ENCODE measurements at places on chromosomes 1 and 21.

DNA sequence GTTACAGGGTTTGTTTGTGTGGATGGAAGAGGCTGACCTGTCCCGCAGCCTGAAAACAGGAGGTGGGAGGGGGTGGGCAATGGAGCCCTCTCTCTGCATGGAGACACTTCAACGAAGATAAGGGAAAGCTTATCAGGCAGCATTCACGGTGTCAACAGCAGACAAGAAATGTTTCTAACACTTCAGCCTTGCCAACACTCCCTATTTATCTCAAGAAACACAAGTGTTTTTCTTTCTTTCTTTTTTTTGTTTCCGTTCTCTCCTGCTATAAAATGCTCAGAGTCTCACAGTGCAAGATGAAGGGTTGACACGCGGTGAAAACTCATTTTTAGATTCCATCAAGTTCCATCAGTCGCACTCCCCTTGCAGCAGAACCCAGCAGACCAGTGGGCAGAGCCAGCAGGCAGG lies 594.4 kb downstream of the MATN1 start:
- DNase-seq = no peak

DNA sequence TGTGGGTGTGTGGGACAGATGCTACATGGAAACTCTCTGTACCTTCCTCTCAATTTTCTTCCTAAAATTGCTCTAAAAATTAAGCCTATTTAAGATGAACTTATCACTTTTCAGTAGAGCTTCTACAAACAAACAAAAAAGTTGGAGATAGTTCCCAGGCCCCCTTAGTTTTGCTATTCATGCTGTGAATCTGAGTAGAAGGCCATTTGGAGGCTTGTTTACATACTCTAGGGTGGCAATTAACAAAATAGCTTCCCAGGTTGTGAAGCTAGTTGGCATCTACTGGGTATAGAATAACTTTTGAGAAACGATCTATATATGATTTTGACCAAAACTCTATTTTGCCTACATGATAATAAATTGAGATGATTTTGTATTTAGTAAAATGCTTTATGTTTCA lies 541.4 kb upstream of the B3GALT2 start:
- DNase-seq = no peak

DNA sequence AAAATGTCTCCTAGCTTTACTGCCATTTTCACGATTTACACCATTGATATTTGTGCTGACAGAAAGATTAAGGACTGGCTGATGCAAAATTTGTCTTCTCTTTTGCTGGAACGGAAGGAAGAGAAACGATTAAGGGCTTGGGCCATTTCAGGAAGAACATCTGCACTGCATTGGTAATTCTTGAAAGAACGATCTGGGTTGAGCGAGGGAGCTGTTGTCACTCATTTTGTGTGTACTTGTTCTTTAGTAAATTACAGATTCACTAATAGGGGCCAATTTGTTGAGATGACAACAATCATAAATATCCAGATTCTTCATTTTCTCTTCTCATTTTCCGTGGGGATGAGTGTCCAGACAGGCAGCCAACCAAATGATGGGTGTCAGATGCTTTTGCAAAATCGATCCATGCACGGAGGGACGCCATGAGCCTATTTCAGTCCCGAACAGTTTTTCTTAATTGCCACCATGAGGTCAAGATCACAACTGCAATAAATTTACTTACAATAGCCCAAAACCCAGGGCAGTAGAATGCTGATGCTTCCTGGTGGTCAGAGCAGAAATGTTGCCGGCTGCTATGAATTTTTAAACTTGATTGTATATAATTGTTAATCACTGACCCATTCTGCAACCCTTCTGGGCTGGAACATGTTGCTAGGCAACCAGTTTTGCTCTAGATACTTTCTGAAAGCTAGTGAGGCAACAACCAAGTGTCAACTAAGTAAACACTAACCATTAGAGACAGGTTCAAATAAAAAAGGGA lies 132.4 kb upstream of the TIAM1 start:
- no peak for DNase-seq

DNA sequence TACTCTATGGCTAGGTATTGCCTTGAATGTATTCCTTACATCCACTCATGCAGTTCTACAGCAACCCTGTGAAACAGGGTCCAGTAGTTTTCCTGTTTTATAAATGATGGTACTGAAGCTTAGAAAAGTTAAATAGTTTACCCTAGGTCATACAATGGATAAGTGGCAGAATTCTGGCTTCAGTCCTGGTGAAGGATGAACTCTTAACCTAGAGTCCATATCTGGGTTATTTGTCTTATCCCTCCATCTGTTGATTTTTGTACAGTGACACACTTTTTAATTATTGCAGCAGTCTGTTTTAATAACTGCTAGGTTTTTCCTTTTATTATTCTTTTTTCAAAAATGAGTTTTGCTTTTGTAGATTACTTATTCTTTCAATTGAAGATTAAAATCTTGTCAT lies 263.9 kb downstream of the DNM3 start:
- DNase-seq = no peak

DNA sequence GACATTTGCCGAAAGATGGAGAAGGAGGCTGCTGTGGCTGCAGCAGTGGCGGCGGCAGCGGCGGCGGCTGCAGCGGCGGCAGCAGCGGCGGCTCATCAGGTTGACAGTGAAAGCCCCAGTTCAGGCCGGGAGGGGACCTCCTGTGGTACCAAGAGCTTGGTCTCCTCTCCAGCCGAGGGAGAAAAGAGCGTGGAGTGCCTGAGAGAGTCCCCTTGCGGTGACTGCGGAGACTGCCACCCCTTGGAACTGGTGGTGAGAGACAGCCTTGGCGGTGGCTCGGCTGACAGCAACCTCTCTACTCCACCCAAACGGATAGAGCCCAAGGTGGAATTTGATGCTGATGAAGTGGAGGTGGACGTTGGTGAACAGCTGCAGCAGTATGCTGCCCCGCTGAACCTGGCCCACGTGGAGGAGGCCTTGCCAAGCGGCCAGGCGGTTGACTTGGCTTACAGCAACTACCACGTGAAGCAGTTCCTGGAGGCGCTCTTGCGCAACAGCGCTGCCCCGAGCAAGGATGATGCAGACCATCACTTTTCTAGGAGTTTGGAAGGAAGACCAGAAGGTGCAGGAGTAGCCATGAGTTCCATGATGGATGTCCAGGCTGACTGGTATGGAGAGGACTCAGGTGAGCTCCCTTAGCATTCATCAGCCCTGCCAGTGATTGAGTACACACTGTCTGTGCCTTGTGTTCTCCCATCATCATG lies 6.3 kb downstream of the ZBTB8B start:
- no peak for DNase-seq

DNA sequence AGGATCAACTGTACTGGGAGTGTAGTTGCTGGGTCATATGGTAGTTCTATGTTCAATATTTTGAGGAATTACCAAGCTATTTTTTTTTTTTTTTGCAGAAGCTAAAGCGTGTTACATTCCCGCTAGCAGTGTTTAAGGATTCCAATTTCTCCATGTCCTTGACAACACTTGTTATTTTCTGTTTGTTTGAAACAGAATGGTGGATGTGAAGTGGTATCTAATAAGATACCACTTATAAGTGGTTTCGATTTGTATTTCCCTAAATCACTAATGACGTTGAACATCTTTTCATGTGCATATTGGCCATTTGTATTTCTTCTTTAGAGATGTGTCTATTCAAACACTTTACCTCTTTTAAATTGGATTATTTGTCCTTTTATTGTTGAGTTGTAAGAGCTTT lies 112.2 kb downstream of the DISP1 start:
- no peak for DNase-seq

All from activated CD8-positive, alpha-beta memory T cell treated with anti-CD3 and anti-CD28 coated beads for 1 hour (primary cell).